ENCODE measurements at places on chromosomes 11 and 22.

GRCh38 chr11:130099356-130099755 lies 29.7 kb downstream of the APLP2 start:
- DNase-seq: no peak

DNA sequence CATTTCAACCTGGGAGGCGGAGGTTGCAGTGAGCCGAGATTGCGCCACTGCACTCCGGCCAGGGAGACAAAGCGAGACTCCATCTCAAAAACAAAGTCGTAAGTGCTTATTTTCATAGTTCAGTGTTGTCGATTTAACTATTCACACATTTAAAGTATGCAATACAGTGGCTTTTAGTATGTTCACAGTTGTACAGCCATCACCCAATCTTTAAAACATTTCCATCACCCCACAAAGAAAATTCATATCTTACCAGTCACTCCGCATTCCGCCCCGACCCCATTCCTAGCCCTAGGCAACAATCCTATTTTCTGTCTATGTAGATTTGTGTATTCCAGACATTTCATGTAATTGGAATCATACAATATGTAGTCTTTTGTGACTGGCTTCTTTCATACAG lies 11.9 kb downstream of the IPO7 start:
- DNase-seq: no peak

- no peak for DNase-seq
Measured at GRCh38 chr22:44394246-44395117, 81.7 kb upstream of the SHISAL1 start.

- peak; percentile 63 for DNase-seq
Measured at GRCh38 chr11:10454878-10455631, at the start of gene AMPD3. Gene AMPD3, plus strand, starts transcription at chr11:10455264. Its CDS starts 6,256 bp downstream, at chr11:10461520.

- DNase-seq: no peak
Measured at GRCh38 chr11:46981436-46981835, 44.9 kb downstream of the CSTPP1 start.

DNA sequence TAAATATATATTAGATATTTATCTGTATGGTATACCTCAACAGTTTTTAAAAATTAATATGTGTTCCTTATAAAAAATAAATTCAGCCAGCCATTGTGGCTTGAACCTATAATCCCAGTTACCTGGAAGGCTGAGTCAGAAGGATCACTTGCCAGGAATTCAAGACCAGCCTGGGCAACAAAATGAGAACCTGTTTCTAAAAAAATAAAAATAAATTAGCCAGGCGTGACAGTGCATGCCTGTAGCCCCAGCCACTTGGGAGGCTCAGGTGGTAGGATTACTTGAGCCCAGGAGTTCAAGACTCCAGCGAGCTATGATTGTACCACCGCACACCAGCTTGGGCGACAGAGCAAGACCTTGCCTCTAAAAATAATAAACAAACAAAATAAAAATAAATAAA lies 54.9 kb downstream of the PHF21A start:
- no peak for DNase-seq

GRCh38 chr11:22656130-22656529 lies 10.3 kb upstream of the GAS2 start:
- no peak for DNase-seq

DNA sequence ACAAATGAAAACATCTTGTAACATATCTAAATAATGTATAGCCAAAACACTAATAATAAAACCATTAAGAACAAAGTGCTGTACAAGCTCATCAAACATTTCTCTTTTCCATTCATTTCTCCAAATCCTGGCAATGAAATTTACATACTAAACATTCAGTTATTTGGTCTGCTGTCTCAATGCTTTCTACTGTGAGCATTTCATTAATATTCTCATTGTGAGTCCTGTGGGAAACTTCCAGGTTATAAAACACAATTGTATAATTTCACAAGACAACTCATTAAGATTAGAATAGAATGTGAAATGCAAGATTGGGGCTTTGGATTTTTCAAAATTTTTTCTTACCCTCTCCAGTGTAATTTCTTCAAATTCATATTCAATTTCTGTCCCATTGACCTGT lies 876.9 kb upstream of the CCDC90B start:
- DNase-seq: no peak

DNA sequence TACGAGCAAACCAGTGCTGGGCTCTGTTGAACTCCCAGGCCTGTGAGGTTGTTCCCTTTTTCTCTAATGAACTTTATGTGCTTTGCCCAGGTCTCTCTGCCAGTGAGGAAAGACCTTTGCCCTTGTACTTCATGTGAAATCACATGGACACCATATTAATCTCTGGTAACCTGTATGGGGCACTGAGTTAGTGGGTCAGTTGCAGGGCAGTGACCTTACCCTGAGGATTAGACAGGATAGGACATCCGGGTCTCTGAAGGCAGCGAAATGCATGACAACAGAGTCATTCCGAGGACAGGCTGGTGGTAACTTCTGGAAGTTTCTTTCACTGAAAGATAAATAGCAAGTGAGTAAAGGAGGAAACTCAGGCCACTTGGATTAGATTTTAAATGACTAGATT lies 93.7 kb downstream of the ZBTB16 start:
- DNase-seq: no peak

GRCh38 chr22:39266398-39267030 lies 21.7 kb upstream of the PDGFB start:
- no peak for DNase-seq

Data from SJSA1 (cell line).